ENCODE measurements at places on chromosomes 1 and 21. TPM values are rescaled to one million over a fixed set of nuclear protein-coding genes. Genes with fewer than 3 reads are reported as not detected.

The FAM177B gene
- total RNA-seq, result not detected

The ATPAF1 gene
- total RNA-seq, result 235 TPM

The PRKACB gene
- 34.9 TPM for total RNA-seq

- no peak for DNase-seq
Measured at GRCh38 chr1:200535605-200536004, 84.9 kb downstream of the KIF14 start.

DNA sequence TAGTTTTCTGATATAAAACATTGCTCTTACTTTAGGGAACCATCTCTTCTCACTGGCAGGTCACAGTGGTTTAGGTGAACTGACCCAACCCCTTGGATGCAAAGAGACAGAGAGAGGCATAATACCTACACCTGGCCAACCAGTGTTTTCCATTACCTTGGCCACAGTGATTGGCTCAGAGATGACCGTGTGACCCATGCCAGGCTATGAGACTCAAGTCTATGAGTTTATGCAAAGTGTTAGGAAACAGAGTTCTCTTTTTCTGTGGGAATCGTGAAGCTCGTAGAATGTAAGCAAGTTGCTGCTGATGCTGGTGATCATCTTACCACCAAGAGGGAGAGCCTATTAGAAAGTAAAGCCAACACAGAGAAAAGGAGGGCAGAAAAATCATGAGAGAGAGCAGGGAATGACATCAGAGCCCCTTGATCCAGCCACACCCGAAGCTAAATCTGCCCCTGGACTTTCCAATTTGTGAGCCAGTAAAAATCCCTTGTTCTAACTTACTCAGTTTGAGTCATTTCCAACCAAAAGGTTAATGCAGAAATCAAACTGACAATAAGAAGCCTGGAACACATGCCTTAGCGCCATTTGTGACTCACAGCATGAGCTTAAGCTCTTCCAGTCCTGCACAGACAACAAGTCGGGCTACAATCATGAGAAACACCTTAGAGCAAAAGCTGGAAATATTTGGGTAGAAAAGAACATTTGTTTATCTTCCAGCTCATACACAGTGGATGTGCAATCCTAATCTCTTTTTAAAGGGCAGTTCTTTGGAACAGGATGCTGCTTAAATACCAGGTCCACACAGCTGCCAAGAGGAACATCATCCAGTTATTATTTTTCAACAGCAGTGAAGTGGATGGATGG lies 81.3 kb upstream of the KAZN start:
- no peak for DNase-seq

DNA sequence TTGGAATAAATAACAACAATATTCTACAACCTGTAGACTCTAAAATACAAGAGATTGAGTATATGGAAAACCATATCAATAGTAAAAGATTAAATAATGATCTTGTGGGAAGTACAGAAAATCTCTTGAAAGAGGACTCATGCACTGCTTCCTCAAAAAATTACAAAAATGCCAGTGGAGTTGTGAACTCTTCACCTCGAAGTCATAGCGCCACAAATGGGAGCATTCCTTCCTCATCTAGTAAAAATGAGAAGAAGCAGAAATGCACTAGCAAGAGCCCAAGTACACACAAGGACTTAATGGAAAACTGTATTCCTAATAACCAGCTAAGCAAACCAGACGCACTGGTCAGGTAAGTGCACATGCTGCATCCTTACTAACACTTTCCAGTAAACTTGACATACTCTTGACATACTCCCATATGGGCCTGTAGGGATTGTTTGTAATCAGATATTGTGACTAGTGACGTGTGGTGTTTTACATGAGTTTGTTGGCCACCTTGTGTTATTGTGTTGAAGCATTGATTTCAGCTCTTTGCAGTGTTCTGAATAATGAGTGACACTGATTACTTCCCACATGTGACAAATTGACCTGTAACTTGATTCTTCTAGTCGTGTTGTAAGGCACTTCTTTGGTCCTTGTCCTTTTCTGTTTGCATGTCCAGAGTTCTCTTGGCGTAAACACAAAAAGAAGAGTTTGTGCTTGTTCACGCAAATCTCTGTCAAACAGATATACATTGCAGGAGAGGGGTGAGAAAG lies 28.0 kb downstream of the MACO1 start:
- no peak for DNase-seq

DNA sequence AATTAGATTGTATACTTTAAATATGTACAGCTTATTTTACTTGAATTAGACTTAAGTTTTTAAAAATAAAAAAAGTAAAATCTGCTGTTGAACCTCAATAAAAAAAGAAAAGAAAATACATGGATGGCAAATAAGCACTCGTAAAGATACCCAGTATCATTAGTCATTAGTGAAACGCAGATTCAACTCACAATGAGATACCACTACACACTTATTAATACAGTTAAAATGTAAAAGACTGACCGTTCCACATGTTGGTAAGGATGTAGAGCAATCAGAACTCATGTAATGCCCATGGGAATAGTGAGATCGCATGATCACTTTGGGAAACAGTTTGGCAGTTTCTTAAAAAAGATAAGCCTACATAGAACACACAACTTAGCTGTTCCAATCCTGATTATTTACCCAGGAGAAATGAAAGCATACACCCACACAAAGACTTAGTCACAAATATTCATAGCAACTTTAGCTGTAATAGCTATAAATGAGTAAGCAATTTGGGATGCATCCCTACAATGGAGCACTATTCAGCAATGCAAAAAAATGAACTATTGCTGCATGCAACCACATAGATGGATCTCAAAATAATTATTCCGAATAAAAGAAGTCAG lies 7.3 kb downstream of the SH2D1B start:
- no peak for DNase-seq

DNA sequence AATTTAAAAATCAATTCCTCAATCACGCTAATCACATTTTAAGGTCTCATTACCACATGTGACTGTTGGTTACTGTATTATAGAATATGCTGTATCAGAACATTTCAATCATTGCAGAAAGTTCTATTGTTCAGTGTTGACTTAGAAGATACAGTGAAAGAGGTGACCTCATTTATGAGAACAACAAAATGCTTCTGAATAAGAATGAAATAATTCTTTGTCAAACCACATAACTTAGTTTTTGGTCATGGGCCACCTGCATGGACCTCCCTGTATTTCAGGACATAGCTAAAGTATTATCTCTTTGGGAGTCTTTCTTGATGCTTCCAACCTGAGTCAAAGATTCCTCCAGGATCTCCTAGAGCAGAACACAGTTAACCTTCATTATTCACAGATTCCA lies 22.3 kb downstream of the MFSD2A start:
- no peak for DNase-seq

- DNase-seq, result no peak
Measured at GRCh38 chr1:77424236-77424635, 142.4 kb downstream of the AK5 start.

DNA sequence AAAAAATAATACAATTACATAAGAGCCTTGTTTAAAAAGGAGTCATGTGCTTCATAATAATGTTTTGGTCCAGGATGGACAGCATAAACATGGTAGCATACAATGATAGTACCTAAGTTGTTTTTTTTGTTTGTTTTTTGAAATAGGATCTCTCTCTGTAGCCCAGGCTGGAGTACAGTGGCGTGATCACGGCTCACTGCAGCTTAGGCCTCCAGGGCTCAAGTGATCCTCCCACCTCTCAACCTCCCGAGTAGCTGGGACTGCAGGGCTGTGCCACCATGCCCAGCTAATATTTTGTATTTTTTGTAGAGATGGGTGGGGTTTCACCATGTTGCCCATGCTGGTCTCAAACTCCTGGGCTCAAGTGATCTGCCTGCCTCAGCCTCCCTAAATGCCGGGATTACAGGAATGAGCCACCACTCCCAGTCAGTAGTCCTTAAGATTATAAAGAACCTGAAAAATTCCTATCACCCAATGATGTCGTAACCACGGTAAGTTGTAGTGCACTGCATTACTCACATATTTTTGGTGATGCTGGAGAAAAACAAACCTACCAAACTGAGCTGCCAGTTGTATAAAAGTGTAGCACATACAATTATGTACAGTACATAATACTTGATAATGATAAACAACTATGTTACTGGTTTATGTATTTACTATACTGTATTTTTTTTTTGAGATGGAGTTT lies 22.4 kb upstream of the RCOR3 start:
- DNase-seq, result no peak

DNA sequence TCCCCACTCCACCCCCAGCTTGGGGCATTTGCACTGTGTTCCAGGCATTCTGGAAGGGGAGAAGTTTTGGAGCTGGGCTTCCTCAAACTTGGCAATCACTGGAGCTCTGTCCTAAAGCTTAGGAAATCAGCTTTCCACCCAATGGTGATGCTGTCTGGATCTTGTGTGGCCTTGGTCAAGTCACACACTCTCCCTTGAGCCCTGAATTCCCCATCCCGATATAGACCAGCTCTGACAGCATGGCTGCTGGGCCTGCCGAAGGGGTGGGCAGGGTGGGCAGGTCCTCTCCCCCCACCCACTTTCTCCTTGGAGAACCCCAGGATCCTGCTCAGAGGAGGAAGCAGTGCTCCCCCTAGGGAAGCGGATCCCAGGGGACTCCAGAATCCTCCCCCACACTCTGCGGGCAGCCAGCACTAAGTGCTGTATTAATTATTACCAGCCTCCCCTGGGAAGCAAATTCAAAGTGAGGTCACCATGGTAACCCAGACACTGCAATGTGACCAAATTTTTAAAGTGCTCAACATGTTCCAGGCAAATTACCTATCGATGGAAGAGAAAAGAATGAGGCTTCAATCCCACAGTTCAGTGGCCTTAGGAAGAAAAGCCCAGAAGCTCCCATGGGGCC lies 21.3 kb upstream of the LDLRAP1 start:
- no peak for DNase-seq

- DNase-seq, result no peak
Measured at GRCh38 chr21:32452641-32453040, 40.1 kb downstream of the EVA1C start.

DNA sequence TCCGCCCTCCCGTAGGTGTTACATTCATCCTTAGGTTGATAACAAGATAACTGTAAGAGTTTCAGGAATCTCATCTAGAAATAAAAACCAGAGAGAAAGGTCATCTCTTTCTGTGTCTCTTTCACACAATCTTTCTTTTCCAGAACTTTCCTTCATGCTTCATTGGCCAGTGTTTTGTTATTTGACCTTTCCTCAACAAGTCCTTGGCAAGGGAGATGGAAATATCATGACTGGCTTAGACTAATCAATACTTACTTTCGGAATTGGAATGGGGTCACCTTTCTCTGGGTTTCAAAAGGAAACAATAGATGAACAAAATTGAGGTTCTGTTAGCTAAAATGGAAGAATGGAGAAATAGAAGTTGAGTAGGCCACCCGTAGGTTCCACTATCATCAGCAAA lies 72.9 kb upstream of the PPP2R5A start:
- DNase-seq, result no peak

DNA sequence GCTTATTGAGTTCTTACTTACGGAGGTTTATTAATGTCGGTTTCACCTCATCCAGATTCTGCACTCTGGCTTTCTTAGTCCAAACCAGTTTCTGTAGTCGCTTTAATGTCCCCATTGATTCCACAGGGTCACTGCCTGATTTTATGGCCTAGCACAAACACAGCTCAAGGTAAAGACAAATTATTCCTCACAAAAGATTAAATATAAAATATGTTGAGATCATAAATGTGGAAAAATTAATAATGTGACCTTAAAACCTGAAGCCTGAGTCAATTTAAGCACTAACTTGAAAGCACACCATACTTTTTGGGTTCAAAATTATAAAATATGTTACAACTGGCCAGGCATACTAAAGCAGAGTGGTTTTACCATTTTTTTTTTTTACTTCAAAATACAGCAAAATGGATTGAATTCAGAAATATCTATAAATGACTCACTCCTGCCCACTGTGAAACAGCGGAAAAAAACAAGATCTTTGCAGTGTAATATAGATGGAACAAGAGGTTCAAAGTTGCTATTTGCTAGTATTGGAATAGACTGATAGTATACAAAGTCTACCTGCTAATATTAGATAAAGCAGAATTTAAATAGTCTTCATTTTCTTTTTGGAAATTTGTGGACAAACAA lies 37.6 kb upstream of the SAMSN1 start:
- DNase-seq, result no peak

DNA sequence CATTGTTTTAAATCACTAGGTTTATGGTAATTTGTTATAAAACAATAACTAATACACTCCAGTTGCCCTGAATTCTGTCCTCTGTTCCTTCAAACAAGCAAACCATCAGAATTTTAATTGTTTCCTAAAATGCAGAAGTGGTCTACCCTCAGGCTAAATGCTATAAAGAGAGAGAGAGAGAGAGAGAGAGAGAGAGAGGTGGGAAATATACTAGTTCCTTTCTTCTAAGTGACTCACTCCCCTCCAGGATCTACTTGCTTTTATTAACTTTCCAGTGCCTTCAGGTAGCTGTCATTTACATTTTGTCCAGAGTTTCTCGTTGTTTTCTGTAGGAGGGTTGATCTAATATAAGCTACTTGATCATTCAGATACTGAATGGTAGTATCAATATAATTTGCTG lies 26.4 kb downstream of the LRRC53 start:
- no peak for DNase-seq

DNA sequence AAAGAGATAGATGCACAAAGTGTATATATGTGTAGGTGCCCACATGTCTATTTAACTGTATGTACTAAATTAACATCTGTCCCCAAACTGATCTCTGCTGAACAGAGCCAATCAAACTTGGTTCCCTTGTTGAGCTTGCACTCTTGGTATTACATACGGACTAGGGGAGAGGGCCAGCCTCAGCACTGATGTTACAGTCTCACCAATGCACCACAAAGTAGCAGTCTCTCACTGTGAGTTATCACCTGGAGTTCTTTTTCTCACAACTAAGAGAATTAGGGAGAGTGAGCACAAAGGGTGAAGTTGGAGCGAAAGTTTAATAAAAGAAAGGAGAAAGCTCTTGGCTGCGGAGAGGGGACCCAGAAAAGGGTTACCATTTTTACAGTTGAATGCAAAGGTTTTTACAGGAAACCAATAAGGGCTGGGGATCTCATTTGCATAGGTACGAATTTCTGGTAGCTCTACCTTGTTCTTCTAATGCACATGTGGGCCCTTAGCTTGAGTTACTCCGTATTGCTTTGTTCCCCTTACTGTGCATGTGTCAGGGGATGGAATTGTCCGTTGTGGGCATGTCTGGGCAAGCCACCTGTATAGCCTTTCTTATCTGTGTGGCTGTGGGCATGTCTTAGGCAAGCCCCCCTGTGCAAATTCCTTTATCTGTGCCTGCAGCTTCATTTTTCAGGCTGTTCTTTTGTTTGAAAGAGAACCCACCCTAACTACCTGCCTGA lies 13.3 kb upstream of the CHI3L2 start:
- no peak for DNase-seq

- DNase-seq, result no peak
Measured at GRCh38 chr1:235343726-235344125, 15.4 kb downstream of the GGPS1 start.

DNA sequence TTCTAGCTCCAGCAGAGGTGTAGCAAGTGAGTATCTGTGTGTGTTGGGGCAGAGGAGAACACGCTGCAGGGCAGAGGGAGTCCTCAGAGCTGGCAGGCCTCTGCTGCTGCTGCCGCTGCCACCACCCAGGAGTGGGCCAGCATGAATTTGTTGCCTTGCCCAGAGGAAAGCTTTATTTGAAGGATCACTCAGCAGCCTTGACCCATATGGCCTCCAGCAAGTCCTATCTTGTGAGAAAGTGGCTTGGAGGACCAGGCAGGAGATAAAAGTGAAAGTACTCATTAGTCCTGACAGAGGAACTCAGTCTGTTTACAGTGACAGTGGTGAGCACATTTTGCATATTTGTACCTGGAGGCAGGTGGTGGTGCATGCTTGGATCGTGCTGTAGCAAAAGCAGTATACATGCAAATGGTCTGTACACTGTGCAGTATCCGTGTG lies 3.1 kb downstream of the TRAF5 start:
- no peak for DNase-seq

- no peak for DNase-seq
Measured at GRCh38 chr1:179779645-179780272, 36.7 kb downstream of the FAM163A start.
